T47D (cell line): ENCODE measurements at places on chromosomes 4 and X.

GRCh38 chrX:10011261-10011931 is 44.2 kb downstream of the CLDN34 start:
- no peak for DNase-seq

DNA sequence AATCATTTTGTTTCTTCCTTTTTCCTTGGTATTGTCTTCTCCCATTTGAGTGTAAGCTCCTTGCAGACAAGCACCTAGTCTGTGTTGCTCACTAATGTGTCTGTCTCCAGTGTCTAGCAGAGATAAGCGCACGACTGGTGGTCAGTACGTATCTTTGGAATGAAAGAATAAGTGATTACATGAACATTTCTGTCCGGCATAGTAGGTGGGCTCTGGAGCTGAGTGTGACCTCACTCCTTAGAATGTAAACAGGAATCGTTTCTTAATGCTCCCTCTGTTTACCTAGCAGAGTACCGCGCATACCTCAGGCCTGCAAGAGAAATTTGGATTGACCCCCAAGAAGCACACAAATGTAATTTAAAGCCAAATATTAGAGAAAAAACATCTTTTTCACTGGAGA is 235.4 kb downstream of the MAML3 start:
- no peak for DNase-seq

DNA sequence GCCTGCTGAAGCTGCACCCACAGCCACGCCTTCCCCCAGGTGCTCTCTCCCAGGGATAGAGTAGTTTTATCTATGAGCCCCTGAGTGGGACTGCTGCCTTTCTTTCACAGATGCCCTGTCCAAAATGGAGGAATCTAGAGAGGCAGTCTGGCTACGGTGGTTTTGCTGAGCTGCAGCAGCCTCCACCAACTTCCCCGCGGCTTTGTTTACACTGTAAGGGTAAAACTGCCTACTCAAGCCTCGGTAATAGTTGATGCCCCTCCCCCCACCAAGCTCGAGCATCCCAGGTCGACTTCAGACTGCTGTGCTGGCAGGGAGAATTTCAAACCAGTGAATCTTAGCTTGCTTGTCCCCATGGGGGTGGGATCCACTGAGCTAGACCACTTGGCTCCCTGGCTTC is 84.5 kb downstream of the PRKG2 start:
- DNase-seq, result no peak

GRCh38 chr4:142420311-142421095 is 425.6 kb downstream of the INPP4B start:
- DNase-seq, result no peak

- DNase-seq, result no peak
Observed at GRCh38 chr4:2286904-2287593, 25.1 kb upstream of the MXD4 start.

- no peak for DNase-seq
Observed at GRCh38 chrX:46722742-46723568, 36.0 kb downstream of the SLC9A7 start.

DNA sequence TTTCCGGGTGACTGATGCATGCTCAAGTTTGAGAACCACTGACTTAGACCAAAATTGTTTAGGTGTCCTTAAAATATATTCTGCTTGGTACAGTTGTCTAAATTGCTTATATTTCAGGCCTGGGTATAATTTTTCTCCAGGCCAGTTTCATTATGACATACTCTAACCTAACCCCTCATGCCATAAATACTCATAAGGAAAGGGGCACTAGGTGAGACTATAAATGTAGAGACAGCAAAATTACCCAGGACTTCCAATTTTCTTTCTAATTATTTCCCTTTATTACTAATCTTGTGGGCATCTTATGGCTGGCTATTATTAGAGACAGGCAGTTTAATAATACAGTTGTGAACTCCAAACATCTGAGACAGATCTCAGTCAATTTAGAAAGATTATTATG is 150.2 kb downstream of the RRAGB start:
- no peak for DNase-seq

DNA sequence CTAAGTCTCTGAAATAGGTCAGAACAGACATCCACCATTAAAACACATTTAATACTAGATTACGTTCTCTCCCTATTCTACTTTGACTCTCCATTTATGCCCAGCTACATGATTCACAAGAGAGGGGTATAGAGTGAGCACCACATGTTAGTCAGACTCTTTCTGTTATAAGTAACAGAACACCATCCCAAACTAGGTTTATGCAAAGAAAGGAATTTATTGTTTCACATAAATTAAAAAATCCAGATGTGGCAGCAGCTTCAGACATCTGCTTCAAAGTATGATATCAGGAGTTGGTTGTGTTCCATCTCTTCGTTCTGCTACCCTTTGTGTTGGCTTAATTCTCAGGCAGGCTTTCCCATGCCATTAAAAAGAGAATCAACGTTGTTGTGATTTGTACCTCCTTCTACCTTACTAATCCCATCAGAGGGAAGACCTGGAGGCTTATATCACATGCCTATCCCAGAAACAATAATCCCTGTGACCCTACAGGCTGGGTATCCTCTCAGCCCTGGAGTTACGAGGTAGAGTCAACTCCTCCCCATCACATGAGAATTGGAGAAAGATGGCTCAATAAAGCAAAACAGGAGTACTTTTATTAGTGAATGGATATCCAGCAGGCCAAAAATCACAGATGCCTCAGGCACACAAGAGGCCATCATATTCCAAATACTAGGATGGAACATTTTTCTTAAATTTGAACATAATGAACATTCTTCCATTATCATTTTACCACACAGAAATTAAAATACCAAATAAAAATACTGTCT is 163.2 kb downstream of the SLC7A11 start:
- no peak for DNase-seq

GRCh38 chrX:3415011-3415410 is 68.6 kb upstream of the MXRA5 start:
- DNase-seq, result no peak

DNA sequence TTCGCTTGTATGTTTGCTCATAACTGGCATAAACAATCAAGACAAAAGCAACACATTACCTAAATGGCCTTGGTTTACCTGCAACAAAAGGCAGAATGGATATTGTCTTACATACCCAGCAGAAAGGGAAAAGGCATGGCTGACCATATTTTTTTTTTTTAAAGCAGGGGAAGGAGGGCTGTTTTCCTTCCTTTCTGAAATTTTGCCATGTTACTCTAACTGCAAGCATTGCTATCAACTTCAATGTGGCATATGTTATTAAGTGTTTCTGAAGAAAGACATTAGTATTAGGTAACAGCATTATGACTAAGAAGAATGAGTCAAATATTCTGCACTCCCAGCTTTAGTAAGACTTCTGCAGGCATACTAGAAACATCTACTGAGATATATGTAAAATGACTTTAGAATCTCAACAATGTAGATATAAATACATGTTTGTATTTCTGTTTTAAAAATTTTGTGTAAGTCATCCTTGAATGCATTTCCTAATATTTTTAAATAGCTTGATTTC is 512.6 kb upstream of the FAM241A start:
- DNase-seq, result no peak

DNA sequence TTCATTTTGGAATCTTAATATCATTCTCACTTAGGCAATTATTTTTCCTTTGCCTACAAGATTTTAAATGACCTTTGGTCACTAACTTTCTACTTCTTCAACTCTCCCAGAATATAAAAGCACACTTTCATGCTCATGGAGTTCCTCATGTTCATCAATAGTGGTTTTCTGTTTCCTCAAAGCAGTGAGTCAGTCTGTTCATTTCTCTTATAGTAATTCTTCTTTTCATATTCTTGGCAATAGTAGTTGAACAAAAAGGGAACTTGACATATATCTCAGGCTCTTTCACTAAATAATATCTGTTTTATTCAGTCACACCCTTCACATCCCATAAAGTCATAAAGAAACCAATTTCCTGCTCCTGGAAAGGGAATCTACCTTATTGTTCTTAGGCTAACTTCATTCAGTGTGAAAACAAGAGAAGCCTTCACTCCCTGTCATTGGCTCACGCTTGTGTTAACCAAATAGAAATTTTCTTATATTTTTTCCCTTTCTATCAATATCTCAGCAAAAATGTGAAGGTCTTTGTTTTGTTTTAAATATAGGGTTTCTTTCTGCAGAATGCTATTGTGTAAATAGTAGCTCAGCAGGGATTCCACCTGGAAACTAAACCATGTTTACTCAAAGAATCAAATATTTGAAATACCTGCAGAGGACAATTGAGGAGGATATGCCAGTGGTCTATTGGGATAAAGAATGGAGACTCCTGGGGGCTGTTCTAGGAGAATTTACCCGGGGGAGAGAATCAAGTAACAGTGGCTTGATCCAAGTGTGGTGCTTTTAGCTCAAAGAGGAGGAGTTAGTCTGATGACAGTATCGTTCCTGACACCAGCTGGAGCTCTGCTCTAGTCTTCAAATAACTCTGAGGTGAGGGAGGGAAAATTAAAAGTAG is 13.4 kb upstream of the TNIP3 start:
- DNase-seq, result no peak

- DNase-seq, result no peak
Observed at GRCh38 chr4:112766422-112766821, 129.5 kb downstream of the LARP7 start.

GRCh38 chrX:27751976-27752375 is 55.8 kb upstream of the MAGEB10 start:
- DNase-seq, result no peak

- peak; percentile 15 for DNase-seq
Observed at GRCh38 chr4:2393353-2394270, 24.8 kb downstream of the ZFYVE28 start.
